ENCODE measurements at places on chromosomes 13 and 19. TPM values are rescaled to one million over a fixed set of nuclear protein-coding genes. Genes with fewer than 3 reads are reported as not detected.

The SIGLEC8 gene
- total RNA-seq = not detected

The FBXO46 gene
- 34.4 TPM for total RNA-seq

The ODAD3 gene
- 0.54 TPM for total RNA-seq

The CD209 gene
- not detected for total RNA-seq

The TEX29 gene
- total RNA-seq = not detected

The TJP3 gene
- total RNA-seq = 23.9 TPM

The CDX2 gene
- not detected for total RNA-seq

The ZNF417 gene
- 19.4 TPM for total RNA-seq

The OR7D4 gene
- total RNA-seq = not detected

The LILRA2 gene
- not detected for total RNA-seq

The VSTM2B gene
- 0.54 TPM for total RNA-seq

The FLT3 gene
- 0.66 TPM for total RNA-seq

The ZDHHC20 gene
- 129 TPM for total RNA-seq

The ALKBH7 gene
- total RNA-seq = 75.4 TPM
